ENCODE measurements at places on chromosomes 11 and 22. TPM values are rescaled to one million over a fixed set of nuclear protein-coding genes. Genes with fewer than 3 reads are reported as not detected.

GRCh38 chr11:134691985-134692384 is 279.9 kb upstream of the B3GAT1 start:
- no peak for DNase-seq

ZBED5 gene
- 118 TPM for polyA plus RNA-seq

- DNase-seq, result peak; percentile 90
These were observed at the start of gene PAK1 for GRCh38 chr11:77473801-77474683. PAK1 (minus strand) TSS chr11:77474094; CDS start chr11:77392520, 81,574 bp downstream.

RBMXL2 gene
- not detected for polyA plus RNA-seq

GAB4 gene
- polyA plus RNA-seq, result not detected

DNA sequence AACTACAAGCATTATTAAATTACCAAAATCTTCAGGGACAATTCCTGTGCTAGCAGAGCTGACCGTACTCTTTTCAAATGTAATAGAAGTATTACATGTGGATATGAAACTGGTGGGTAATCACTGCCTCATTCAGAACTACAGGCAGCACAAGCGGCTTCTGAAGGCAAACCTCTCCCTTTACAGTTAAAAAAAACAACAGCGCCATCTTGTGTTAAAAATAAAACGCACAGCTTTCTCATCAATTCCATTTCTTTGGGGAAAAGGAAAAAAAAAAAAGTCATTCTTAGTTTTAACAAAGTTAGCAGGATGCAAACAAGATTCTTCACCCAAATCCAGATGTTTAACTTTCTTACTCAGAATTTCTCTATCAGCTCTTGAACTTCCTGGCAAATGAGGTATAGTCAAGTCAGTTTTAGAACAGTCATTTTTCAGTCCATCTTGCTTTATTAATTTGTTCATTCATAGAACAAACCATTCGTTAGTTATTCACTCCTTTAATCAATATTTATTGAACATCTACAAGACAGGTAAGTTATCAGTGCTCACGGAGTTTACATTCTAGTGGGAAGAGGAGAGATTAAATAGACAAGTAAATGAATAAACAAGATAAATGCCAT is 331.8 kb upstream of the MPPED2 start:
- peak; percentile 41 for DNase-seq

DNA sequence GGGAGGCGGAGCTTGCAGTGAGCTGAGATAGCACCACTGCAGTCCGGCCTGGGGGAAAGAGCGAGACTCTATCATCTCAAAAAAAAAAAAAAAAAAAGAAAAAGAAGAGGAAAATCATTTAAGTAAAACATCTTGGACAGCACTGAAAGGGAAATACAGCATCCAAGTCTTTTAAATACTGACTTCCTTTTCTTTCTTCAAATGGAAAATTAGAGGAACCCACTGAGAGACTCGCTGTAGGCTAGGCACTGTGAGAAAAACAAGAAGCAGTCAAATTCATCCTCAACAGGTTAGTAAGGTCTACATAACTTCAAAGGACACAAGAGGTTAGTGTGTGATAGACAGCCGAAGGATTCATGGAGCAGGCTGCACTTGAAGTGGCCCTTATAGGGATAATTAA is 243.7 kb downstream of the BLID start:
- DNase-seq, result no peak

DNA sequence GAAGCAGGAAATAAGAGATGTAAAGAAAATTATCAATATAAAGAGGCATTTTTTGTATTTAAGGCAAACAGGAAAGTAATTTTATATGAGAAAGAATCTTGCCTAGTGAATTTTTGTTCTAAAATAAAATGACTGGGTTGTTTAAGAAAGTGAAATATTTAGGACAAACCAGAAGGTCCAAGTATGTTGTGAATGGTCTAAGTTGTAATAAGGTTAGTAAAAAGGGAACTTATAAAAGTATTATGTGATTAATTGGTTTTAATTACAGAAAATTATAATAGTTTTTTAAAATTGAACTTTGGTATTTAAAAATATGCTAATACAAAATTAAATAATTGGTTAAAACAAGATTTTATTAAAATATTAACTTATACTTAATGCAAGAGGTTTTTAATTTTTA is 26.6 kb upstream of the EI24 start:
- DNase-seq, result no peak

DNA sequence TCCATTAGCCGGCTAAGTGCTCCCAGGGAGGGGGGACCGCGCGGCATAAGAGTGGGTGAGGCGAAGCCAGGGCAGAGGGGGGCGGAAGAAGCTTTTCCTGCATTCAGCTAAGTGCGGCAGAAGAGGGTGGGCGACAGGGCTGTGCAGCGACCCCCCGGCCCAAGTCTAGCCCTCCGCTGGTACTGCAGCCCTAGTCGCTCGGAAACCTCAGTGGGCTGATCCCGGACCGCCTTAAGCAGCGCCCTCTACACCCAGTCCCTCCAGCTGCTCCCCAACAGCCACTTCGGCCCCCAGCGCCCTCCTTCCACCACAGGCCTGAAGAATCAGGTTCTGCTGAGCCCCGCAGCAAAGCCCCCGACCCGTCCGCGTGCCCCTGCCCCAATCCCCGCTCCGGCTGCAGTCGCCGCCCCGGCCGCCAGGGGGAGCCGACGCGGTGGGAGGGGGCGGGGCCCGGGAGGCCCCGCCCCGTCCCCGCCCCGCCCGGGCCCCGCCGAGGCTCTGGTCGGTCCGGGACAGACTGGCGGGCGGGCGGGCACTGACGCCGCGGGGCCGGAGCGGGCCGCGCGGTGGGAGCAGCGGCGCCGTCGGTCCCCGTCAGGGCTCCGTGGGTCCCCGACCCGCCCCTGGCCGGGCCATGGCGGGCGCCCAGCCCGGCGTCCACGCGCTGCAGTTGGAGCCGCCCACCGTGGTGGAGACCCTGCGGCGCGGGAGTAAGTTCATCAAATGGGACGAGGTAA is at the start of gene PLCB3:
Gene PLCB3 (plus strand): TSS at position 515 of the 737 bp plus-strand sequence. CDS start 120 bp downstream, at position 635.
- DNase-seq, result no peak

DNA sequence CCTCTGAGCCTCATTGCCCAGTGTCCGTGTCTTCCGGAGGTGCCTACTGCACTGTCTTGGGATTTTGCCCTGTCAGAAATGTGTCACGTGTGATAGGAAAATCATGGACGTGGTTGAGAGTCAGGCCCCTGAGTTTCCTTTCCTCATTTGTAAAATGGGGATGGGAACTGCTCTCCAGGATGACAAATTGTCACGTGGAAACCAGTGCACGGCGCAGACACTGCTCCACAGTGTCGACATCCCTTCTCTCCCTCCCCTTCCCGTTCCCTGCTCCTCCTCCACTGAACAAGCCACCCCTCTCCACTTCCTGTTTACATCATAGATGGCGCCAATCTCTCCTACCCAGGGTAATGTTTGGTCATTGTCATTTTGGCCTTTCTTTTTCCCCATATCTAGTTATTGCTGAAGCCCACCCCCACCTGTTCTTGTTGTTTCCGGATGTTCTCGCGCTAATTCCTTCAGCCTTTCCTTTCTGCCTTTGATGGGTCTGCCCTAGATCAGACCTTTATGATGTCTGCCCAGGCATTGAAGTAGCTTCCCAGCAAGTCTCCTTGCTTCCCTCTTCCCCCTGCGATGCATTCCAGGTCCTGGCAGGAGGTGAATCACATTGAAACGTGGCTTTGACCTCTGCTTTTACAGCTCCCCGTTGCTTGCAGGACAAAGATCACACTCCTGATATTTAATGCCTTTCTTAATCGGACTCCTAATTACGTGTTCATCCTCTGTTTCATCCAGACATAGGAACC is 91.8 kb downstream of the TBC1D22A start:
- no peak for DNase-seq

OR8B12 gene
- not detected for polyA plus RNA-seq

- no peak for DNase-seq
These were observed 410.5 kb downstream of the TBC1D22A start for GRCh38 chr22:47172771-47173534.

GRCh38 chr11:69618237-69618636 is 22.7 kb upstream of the CCND1 start:
- DNase-seq, result no peak

DNA sequence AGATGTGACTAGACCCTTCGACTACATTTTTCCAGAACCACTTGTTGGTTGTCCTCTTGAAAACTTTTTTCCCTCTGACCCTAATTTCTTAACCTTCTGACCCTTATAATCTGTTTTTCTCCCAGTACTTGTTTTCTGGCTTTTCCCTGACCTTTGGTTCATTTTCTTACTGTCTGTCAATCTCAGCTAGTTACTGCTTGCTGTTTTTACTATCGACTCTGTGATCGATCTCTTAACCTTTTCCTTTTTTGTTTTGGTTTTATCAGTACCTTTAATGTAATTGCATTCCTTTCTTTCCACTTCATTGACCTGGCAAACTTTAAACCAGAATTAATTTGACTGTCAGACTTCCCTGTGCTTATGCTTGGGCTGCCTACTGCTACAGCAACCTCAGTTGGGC is 92.8 kb downstream of the DDX10 start:
- DNase-seq, result no peak

- DNase-seq, result no peak
These were observed 100.7 kb downstream of the DBX1 start for GRCh38 chr11:20059587-20060021.

DNA sequence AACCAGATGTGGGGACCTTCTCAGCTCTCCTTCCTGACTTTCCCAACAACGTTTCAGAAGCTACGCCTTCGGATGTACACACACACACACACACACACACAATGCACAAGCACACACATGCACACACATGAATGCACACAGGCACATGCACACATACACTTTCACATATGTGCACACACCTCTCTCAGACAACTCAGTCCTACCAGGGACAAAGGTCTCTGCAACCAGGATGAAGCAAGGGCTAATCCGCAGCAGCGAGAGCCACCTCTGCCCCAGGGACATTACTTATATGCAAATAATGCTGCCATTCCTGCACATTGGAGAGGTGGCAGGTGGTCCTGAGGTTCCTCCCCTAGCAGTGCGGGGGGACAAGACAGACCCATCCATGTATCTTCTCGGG is 27.4 kb upstream of the LINC01488 start:
- no peak for DNase-seq

- no peak for DNase-seq
These were observed 1.7 kb upstream of the TYMP start for GRCh38 chr22:50531546-50531961.

BEST1 gene
- 6.1 TPM for polyA plus RNA-seq

KRTAP5-7 gene
- 0.13 TPM for polyA plus RNA-seq

- no peak for DNase-seq
These were observed 330.2 kb upstream of the B3GAT1 start for GRCh38 chr11:134742224-134742612.

GRCh38 chr11:65251476-65251875 is 10.3 kb upstream of the POLA2 start:
- no peak for DNase-seq

- DNase-seq, result no peak
These were observed 35.9 kb downstream of the ARAP1 start for GRCh38 chr11:72716290-72716689.

GRCh38 chr22:17232406-17232805 is 13.2 kb upstream of the ADA2 start:
- no peak for DNase-seq

- DNase-seq, result no peak
These were observed 1.1 kb downstream of the FXYD2 start for GRCh38 chr11:117823294-117823945.

GRCh38 chr11:84552791-84553190 is 1074.4 kb downstream of the DLG2 start:
- DNase-seq, result no peak

BACE1 gene
- polyA plus RNA-seq, result 49.8 TPM

- no peak for DNase-seq
These were observed 6.7 kb downstream of the CENPM start for GRCh38 chr22:41939981-41940831.

DNA sequence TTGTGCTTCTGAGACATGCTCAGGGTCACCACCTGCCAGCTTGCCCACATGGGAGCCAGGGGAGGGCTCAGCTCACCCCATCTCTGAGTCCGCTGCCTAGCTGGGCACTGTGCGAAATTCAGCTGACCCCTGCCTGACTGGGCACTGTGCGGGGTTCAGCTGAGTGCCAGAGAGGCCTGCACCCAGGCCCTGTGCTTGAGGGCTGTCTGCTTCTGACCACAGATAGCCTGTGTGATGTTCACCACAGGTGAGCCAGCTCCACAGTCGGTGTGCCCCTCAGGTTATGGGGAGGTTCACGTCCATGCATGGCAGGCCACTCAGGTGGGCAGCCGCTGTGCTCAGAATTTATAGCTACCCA is 84.5 kb upstream of the SUSD2 start:
- no peak for DNase-seq

GRCh38 chr22:46432164-46433068 is 96.9 kb downstream of the TRMU start:
- no peak for DNase-seq

KCNJ1 gene
- not detected for polyA plus RNA-seq

DNA sequence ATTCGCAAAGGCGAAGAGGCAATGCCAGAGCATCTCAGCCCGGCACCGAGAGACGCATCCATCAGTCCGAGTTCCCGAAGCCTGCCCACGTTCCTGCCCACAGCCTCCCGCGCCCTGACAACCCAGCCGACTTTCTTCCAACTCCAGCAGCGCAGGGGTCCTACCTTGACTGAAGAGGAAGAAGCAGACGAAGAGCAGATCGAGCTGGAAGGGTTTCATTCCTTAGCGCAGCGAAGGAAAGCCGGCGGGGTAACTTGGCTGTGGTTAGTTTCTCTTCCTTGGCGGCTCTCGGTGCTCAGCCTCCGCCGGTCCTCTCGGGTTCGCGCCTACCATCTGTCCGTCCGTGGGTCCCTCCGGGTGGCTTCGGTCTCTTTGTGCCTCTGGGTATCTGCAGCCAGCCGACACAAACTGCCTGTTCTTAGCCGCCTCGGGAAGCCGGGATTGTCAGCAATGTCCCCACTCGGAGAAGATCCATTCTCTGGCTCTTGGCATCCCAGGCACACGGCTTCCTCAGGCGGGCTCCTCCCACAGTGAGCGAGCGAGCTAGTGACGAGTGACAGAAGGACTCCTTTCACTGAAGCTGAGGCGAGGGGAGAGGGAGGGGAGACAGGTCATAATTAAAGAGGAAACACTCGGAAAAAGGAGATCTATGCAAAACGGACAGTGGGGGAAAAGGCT is at the start of gene KIRREL3:
Gene KIRREL3 (minus strand): TSS at position 480 of the 678 bp plus-strand sequence.
- no peak for DNase-seq

- no peak for DNase-seq
These were observed 842 bp downstream of the HEPACAM start for GRCh38 chr11:124934862-124935547.

HBG2 gene
- polyA plus RNA-seq, result 7,439 TPM

- DNase-seq, result peak; percentile 47
These were observed 534 bp downstream of the RBFOX2 start for GRCh38 chr22:36027935-36028645.

DNA sequence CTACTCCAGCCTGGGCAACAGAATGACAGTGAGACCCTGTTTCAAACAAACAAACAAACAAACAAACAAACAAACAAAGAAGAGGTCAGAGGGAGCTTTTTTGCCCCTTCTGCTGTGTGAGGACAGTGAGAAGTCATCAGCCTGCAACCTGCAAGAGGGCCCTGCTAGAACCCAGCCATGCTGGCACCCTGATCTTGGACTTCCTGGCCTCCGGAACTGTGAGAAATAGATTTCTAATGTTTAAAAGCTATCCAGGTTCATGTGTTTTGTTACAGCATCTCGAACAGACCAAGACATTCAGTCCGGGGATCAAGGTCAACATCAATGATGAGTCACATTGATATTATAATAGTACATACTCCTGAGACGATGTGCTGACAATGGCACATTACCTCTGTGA is 41.4 kb upstream of the GRAMD1B start:
- DNase-seq, result no peak

GRCh38 chr22:20945578-20945934 is 21.5 kb upstream of the AIFM3 start:
- no peak for DNase-seq

VWCE gene
- 2.2 TPM for polyA plus RNA-seq

DCDC1 gene
- 1.8 TPM for polyA plus RNA-seq
